ENCODE measurements at places on chromosomes 12 and 14. TPM values are rescaled to one million over a fixed set of nuclear protein-coding genes. Genes with fewer than 3 reads are reported as not detected.

- no peaks in the 10 kb centered on the region for H3K27me3 ChIP-seq
- H3K27ac ChIP-seq: no peak overlapping the region
- DNase-seq: no peak
- no peaks in the 10 kb centered on the region for H3K36me3 ChIP-seq
Measured at GRCh38 chr14:33062476-33062875, 123.8 kb downstream of the NPAS3 start.

GRCh38 chr12:34626363-34627157 is 604.3 kb downstream of the ALG10 start:
- H3K4me1 ChIP-seq: no peaks in the 10 kb centered on the region
- H3K36me3 ChIP-seq: no peaks in the 10 kb centered on the region
- H3K4me3 ChIP-seq: no peak overlapping the region
- no peak overlapping the region for H3K27ac ChIP-seq
- H3K27me3 ChIP-seq: no peaks in the 10 kb centered on the region
- no peak for DNase-seq

- no peak overlapping the region for H3K27ac ChIP-seq
- H3K4me3 ChIP-seq: no peak overlapping the region
- H3K36me3 ChIP-seq: no peaks in the 10 kb centered on the region
- DNase-seq: no peak
- H3K4me1 ChIP-seq: no peaks in the 10 kb centered on the region
- no peaks in the 10 kb centered on the region for H3K27me3 ChIP-seq
Measured at GRCh38 chr14:79376557-79376956, 834.7 kb downstream of the DIO2 start.

GRCh38 chr14:78592616-78593219 is 422.5 kb downstream of the NRXN3 start:
- no peaks in the 10 kb centered on the region for H3K27me3 ChIP-seq
- no peaks in the 10 kb centered on the region for H3K4me1 ChIP-seq
- no peak overlapping the region for H3K27ac ChIP-seq
- no peaks in the 10 kb centered on the region for H3K36me3 ChIP-seq

DNA sequence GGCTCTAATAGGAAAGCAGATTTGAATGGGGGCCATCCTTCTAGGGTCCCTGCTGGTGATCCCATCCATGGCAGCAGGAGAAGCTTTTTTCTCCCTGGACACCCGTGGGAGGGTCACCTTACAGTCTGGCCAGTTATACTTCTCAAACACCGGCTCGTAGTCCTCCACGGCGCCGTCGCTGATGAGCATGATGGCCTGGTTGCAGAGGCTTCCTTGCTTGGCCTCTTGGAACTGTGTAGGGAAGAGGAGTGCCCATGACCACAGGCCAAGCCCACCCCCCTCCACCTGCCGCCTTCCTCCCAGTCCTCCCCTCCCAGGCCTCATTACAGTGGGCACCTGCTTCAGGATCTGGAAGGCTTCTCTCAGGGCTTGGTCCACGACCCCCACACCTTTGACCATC is 33.8 kb downstream of the CACNA2D4 start:
- no peak overlapping the region for H3K4me3 ChIP-seq
- no peak for DNase-seq
- no peak overlapping the region for H3K27ac ChIP-seq
- H3K27me3 ChIP-seq: no peaks in the 10 kb centered on the region

DNA sequence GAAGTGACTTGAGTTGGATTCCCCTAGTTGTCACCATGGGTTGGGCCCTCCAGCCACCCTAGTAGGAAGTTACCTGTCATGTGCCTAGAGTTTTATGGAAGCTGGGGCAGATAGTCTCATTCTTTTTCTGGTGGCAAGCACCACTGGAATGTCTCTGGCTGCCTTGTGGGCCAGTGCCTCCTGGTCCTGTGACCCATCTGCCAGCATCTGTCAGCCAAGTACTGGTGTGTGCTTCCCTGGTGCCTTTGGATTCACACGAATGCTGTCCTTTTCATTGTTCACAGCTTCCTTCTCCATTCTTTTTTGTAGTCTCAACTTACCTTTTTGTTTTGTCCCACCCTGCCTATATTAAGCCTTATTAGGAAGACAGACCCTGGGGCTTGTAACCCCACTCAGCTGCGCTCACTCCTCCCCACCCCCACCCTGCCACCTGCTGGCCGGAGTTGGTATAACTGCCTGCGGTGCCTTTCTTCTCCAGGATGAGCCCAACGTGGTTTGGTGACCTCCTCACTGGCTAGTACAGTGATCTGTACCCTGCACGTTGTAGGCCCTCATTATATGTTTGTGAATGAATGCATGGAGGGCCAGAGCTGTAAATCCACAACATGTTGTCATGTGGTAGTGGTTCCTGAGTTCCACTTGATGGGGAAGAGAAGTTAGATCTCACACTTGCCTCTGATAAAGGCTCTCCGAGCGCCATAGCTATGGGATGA is 125.7 kb downstream of the TSPAN9 start:
- H3K27me3 ChIP-seq: peaks cover 3% of the 10 kb centered on the region
- peak; percentile 27 for DNase-seq
- no peaks in the 10 kb centered on the region for H3K4me1 ChIP-seq
- no peaks in the 10 kb centered on the region for H3K36me3 ChIP-seq
- H3K27ac ChIP-seq: no peak overlapping the region
- no peak overlapping the region for H3K4me3 ChIP-seq

DNA sequence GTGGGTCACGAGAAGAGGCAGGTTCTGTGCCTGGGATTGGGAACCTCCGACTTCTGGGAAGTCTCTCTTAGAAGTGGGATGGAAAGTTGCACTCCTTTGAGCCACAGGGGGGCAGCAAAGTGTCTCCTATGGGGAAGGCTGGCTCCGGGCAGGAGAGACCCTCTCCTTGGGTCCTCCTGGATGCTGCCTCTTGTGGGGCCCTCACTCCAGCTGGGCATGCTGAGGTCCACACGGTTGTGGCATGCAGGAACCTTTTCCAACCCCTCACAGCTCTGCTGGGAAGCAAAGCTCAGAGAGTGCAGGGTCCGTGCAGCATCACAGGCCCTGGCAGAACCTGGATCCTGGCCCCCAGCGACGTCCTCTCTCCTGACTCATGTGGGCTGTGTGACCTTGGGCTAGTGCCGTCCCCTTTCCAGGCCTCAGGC is 17.4 kb downstream of the SDSL start:
- no peaks in the 10 kb centered on the region for H3K36me3 ChIP-seq
- H3K4me1 ChIP-seq: no peaks in the 10 kb centered on the region
- H3K27ac ChIP-seq: no peak overlapping the region

DNA sequence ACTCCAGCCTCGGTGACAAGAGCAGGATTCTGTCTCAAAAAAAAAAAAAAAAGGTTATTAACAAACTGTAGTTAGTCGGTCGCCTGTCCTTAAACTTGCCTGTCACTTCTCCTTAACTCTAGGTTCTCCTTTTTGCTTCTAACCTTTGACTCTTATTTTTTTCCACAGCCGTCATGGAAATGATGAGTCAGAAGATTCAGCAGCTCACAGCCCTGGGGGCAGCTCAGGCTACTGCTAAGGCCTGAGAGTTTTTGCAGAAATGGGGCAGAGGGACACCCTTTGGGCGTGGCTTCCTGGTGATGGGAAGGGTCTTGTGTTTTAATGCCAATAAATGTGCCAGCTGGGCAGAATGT is 418 bp upstream of the MYG1 start:
- DNase-seq: no peak
- no peaks in the 10 kb centered on the region for H3K27me3 ChIP-seq
- H3K27ac ChIP-seq: peak overlapping the region; percentile 63

DNA sequence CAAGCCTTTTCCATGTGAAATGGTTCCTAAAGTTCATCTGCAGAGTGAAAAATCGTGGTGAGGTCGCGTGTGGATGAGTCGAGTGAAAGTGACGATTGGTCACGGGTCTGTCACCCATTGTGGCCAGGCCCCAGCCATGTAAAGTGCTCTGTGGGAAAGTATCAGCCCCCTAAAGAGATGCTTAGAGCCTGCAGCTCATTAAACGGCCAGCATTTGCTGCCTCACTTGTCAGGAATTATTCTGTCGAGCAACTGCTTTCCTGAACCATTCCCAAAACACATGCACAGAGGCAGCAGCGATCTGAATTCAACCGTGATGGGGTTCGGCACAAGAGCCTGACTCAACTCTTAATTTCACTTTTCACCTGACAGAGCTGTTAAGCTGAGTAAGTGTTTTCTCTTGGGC is 16.0 kb downstream of the DBX2 start:
- H3K36me3 ChIP-seq: no peaks in the 10 kb centered on the region
- no peak for DNase-seq
- H3K27me3 ChIP-seq: no peaks in the 10 kb centered on the region
- H3K4me3 ChIP-seq: no peak overlapping the region

DNA sequence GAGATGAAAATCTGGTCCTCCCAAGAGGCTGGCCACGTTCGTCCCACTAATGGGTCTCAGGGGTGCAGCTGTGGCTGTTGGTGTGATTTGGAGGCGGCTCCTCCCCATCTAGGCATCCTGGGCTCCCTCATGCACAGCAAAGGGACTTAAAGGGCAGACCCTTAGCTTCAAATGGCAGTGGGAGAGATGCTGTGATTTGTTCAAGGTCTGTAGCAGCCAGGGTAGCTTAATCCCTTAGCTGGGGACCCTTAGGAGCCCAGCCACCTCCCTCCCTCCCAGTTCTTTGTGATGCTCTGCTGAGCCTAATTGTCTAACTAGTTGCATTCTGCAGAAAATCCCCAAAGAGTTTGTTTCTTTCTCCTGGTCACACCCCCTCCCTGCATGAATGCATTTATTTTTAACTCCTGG is 18.3 kb downstream of the DYRK4 start:
- no peaks in the 10 kb centered on the region for H3K4me1 ChIP-seq
- H3K4me3 ChIP-seq: no peak overlapping the region
- H3K27ac ChIP-seq: no peak overlapping the region
- no peaks in the 10 kb centered on the region for H3K36me3 ChIP-seq

DNA sequence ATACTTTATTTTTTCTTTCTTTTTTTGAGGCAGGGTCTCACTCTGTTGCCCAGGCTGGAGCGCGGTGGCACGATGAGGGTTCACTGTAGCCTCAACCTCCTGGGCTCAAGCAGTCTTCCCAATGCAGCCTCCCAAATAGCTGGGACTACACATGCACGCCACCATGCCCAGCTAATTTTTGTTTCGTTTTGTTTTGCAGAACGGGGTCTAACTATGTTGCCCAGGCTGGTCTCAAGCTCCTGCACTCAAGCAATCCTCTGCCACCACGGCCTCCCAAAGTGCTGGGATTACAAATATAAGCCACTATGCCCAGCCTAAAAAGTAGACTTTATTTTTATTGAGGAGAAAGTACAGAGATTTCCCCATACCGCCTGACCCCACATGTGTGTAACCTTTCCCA is 4.7 kb upstream of the MSI1 start:
- no peak overlapping the region for H3K4me3 ChIP-seq
- H3K36me3 ChIP-seq: no peaks in the 10 kb centered on the region
- H3K27ac ChIP-seq: no peak overlapping the region
- H3K27me3 ChIP-seq: peaks cover 35% of the 10 kb centered on the region

DNA sequence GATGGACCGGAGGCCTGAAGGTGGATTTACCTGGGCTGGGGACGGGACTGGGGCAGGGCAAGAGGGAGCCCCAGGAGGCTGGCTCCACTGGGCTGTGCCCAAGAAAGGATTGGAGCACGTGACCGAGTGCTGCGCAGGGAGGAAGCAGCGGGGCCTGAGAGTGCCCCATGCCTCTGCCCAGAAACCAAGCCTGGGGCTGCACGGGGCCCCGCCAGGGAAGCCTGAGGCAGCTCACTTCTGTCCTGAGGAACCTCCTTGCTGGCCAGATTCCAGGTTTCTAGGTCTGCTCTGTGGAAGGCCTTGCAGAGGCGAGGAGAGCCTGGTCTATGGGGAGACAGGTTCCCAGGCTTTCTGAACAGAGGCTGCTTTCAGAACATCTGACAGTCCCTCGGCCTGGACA is 10.4 kb downstream of the NGB start:
- DNase-seq: no peak
- H3K4me3 ChIP-seq: no peak overlapping the region
- H3K27ac ChIP-seq: no peak overlapping the region

- H3K36me3 ChIP-seq: no peaks in the 10 kb centered on the region
- no peak overlapping the region for H3K4me3 ChIP-seq
- no peaks in the 10 kb centered on the region for H3K27me3 ChIP-seq
- DNase-seq: no peak
- peaks cover 12% of the 10 kb centered on the region for H3K4me1 ChIP-seq
- no peak overlapping the region for H3K27ac ChIP-seq
Measured at GRCh38 chr14:69355607-69356281, 42.4 kb downstream of the ERH start.

DNA sequence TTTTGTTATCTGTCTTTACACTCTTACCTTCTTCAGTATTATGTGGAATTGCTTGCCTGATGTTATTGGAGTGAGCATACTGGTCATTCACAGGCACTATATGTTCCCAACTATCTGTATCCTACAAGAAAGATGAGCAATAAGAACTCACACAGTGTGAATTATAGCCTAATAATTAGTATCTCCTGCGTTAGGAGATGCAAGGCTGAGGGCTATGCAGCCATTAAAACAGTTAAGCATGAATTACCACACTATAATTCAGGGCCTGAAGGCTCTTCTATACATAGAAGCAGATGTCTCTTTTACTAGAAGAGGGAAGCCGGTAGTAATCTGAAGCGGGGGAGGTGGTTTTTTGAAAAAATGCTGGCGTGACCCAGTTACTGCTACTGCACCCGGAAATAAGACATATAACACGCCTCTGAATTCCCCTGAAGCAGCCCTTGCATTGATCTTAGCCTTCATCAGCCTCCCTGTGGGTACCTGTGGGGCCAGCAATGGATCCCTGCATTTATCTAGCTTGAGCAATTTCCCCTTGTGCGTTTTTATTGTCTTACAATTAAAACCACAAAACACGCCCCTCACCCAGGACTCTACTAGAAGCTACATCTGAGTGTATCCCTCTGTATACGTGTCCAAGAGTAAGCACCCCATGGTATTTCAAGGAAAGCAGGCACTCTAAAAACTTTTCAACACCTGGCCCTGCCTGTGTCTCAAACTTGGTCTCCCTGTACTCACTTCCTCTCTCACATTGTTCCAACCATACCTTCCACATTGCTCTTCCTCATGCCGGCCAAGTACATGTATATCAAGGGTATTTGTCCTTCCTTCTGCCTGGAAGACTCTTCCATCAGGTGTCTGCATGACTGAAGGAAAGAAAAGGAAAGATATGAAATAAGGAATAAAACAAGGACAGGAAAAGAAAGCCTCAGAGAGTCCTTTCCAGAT is 210.9 kb upstream of the ARID2 start:
- H3K4me1 ChIP-seq: peaks cover 17% of the 10 kb centered on the region
- H3K27me3 ChIP-seq: no peaks in the 10 kb centered on the region
- DNase-seq: peak; percentile 47
- H3K27ac ChIP-seq: no peak overlapping the region

CCDC198 gene
- not detected for polyA plus RNA-seq

MUCL1 gene
- not detected for polyA plus RNA-seq

KRT3 gene
- not detected for polyA plus RNA-seq

OR4E2 gene
- not detected for polyA plus RNA-seq

VRTN gene
- not detected for polyA plus RNA-seq

CEBPE gene
- not detected for polyA plus RNA-seq

FOS gene
- 768 TPM for polyA plus RNA-seq

OSBPL8 gene
- 113 TPM for polyA plus RNA-seq

NCOR2 gene
- 16.7 TPM for polyA plus RNA-seq

WNT1 gene
- polyA plus RNA-seq: 2.3 TPM

RIN3 gene
- polyA plus RNA-seq: 31.9 TPM

DIO3 gene
- polyA plus RNA-seq: not detected

P2RX7 gene
- polyA plus RNA-seq: 9.2 TPM

LPAR5 gene
- 26.5 TPM for polyA plus RNA-seq

SLC38A4 gene
- not detected for polyA plus RNA-seq

KIF5A gene
- polyA plus RNA-seq: 0.12 TPM

All from CD8-positive, alpha-beta memory T cell (primary cell).